Daoy (cell line): ENCODE measurements at places on chromosomes 3 and 15.

- no peak for DNase-seq
These were observed 51.8 kb downstream of the ATP8B4 start for GRCh38 chr15:50067254-50067653.

DNA sequence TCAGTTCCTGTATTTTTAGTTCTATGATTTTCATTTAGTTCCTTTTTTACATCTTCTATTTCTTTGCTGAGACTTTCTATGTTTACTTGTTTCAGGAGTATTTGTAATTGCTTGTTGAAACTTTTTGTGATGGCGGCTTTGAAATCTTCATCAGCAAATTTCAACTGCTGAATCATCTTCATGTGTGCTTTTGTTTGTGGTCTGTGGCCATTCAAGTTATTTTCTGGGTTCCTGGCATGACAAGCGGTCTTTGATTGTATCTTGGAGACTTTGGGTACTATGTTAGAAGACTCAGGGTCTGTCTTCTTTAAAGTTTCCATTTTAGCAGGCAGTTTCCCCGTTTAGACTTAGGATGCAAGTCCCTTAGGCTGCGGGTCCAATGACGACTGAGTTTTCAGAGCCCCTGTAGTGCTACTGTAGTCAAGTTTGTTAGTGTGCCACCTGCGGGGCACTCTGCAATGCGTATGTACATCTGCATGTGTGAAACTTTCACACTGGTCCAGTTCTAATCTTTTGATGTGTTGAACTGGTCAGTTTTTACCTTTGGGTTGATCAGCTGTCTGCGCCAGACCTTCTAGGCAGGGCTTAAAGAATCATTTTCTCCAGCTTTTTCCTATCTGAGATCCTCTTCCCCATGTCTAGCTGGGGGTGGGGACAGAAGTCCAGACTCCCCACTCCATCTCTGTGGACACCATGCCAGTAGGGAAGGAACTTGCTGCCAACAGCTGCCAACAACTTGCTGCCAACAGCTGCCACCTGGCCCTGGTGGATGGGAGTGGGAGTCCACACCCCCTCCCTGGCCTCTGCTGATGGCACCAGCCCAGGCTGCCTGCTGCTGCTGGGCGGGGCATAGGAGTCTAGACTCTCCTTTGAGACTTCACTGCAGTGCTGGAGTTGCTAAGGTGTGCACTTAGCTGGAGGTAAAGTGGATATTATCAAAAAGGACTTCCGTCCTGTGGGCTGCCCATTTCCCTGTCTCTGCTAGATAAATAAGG, 190.9 kb downstream of the TJP1 start:
- no peak for DNase-seq

DNA sequence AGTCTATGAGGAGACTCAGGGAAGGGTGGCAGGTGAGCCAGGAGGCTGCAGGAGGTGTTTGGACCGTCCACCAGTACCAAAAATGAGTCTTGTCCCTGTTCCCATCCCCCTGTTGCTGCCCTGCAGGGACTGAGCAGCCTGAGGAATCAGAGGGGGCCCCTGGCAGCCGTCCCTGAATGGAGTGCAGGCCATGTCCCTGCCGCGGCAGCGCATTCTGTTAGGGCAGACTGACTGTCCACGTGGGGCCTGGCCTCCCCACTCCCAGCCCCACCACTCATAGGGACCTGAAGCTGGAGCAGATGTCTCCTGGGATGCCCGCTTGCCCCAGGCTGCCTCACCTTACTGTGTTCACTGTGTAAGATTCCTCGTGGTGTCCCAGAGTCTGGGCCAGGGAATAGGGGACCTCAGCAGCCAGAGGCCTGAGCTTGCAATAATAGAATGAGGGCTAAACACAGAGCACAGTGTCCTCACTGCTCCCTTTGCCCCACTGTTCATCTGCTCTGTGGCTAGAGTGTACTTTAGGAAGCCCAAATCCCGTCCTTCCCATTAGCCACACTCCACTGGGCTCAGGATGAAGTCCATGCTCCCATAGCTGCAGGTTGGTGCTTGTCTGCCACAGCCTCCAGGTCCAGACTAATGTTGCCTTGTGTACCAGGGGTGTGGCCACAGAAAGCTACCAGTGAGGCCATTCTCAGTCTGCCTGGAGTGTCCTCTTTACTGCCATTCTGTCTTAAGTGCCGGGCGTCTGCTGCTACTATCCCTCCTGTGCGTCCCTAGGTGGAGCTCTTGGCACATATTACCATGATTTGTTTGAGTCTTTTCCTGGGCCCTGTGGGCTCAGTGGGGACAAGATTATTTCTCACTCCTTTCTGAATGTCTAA, 63.2 kb downstream of the HCN4 start:
- DNase-seq, result peak; percentile 60

- no peak for DNase-seq
These were observed 20.1 kb downstream of the MAPKAPK3 start for GRCh38 chr3:50637011-50637410.

- no peak for DNase-seq
These were observed 5.4 kb downstream of the VIPR1 start for GRCh38 chr3:42507761-42508335.

DNA sequence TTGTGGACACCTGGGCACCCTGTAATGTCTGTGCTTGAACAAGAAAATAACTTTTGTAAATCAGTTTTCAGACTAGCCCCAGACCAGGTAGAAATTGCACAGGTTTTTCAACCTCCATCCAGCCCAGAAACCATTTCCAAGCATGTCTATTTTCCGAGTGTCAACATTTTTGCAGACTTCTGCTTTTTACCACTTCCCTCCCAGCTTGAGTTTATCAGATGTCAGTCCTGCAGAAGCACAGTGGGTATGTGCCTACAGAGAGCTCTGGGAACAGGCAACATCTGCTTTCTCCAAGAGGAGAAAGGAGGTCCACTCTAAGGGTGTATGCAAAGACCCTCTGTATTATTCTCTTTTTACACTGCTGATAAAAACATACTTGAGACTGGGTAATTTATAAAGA, 83.9 kb downstream of the LRRK1 start:
- DNase-seq, result no peak

DNA sequence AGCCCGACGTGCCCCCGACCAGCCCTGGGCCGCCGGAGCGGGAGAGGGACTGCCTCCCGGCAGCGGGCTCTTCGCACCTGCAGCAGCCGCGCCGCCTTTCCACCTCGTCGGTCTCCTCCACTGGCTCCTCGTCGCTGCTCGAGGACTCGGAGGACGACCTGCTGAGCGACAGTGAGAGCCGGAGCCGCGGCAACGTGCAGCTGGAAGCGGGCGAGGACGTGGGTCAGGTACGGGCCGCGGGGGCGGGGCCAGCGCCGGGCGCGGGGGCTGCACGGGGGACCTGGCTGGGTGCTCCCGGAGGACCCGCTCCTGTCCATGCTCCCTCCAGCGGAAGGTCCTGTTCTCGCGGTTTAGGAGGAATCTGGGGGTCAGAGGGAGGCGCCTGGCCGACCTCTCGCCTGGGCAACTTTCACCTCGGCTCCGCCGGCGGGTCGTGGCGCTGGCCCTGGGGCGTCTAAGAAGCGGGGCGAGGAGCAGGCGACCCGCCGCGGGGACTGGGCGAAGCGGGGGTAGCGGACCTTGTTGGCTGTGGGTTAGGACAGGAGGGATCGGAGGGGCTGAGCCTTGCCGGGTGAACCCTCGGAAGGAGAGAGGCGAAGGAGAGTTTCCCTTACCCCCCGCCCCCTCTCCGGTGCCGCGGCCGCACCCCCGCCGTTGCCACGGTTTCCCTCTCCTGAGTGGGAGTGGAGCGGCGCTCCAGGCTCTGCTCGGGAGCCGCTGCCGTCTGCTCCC, 682 bp downstream of the ITPKA start:
- DNase-seq, result peak; percentile 51

- no peak for DNase-seq
These were observed 172.5 kb downstream of the TMEM108 start for GRCh38 chr3:133210656-133211055.
